Stimulated activated CD8-positive, alpha-beta memory T cell treated with anti-CD3 and anti-CD28 coated beads, Interleukin-4, amount 100 ng/mL, for 48 hours (primary cell): ENCODE measurements at places on chromosomes 5 and 9.

DNA sequence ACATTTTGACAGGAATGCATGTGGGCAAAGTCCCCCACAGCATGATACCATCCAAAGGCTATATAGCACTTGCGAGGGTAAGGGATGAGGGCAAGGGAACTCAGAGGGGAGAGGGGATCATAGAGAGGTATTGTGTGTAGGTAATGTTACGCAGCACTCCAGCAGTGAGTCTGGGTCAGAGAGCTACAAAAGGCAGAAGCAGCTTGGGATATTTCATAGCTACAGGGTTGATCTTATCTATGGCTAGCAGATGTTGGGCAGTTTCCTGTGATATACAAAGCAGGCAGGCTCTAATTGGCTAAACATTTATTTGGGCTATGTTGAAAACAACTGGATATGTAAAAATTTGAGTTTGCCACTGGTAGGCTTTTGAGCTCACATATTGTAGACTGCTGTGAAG, 17.8 kb upstream of the SLCO4C1 start:
- DNase-seq, result no peak

- no peak for DNase-seq
These were observed 211.6 kb downstream of the DTWD2 start for GRCh38 chr5:118776755-118777154.

- no peak for DNase-seq
These were observed 21.4 kb downstream of the LHFPL2 start for GRCh38 chr5:78627175-78627574.

GRCh38 chr5:35777358-35778087, 79.2 kb upstream of the IL7R start:
- peak; percentile 85 for DNase-seq

DNA sequence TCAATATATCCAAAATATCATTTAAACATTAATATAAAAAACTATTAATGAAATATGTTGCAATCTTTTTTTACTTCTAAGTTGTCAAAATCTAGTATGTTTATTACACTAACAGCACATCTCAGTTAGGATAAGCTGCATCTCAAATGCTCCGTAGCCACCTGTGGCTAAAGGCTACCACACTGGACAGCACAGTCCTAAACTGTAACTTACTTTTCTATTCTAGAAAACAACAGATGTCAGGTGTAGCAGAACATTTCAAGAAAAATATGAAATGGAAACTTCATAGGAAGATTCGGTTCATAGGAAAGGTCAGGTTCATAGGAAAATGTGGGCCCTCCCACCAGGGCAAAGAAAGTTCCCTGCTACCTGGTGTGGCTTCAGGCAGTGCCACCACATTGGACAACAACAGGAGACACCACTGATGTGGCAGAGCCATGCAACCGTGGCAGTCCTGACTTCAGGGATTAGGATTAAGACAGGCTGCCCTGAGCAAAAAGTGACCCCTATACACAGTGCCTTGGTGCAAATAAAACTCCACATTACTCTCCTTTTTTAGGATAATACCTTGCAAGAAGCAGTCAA, 197.8 kb upstream of the NR4A3 start:
- DNase-seq, result no peak

DNA sequence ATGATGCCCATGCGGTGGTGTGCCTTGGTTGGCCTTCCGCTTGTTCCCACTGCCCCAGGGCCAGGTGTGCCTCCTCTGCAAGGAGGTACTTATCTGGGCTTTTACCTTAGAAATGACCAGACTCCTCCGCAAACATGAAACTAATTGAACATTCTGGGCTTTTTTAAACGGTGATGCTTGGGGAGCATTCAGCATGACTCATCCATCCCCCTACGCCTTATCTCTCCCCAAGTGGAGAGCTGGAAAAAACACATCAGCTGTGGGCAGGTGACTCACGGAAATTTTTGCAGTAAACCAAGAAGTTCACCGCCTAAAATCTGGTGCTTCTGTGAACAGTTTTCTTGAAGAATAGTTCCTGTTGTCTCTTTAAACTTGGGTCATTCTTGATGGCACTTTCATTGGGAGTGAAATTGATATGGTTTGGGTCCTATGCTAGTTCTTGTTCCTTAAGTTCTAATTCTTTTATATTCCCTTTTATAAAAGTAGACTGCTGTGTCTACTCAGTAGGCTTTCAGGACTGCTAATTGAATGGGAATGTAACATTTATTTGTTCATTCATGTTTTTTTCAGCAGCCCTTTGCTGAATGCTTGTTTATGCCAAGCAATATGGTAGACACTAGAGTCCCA, 39.6 kb downstream of the SFXN1 start:
- peak; percentile 93 for DNase-seq

DNA sequence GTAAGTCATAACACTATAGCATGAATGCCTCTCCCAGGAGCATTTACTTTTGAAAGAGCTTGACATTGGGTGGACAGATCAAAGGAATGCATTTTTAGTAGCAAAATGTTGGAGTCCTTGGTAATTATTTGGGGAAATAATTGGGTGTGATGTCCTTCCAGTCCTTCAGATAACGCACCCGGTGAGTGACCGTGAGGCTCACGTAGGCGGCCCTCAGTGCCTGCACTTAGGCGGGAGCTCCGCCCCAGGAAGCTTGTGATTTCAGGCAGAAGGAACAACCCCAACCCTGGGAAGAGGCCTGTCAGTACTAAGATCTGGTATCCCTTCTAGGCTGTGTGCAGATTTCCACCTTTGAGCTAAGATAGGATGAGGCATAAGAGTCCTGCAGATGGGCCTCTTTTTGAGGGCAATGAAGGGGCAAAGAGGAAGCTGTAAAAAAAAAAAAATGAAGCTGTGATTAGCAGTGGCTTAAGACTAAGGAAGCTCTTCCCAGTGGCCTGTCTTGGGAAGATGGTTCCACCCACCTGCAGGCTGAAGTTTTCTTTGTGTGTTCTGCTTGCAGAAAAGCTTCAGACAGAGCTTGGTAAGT, 14.9 kb downstream of the BTNL9 start:
- no peak for DNase-seq
